NCI-H460 (cell line): ENCODE measurements at places on chromosomes 3 and 15.

DNA sequence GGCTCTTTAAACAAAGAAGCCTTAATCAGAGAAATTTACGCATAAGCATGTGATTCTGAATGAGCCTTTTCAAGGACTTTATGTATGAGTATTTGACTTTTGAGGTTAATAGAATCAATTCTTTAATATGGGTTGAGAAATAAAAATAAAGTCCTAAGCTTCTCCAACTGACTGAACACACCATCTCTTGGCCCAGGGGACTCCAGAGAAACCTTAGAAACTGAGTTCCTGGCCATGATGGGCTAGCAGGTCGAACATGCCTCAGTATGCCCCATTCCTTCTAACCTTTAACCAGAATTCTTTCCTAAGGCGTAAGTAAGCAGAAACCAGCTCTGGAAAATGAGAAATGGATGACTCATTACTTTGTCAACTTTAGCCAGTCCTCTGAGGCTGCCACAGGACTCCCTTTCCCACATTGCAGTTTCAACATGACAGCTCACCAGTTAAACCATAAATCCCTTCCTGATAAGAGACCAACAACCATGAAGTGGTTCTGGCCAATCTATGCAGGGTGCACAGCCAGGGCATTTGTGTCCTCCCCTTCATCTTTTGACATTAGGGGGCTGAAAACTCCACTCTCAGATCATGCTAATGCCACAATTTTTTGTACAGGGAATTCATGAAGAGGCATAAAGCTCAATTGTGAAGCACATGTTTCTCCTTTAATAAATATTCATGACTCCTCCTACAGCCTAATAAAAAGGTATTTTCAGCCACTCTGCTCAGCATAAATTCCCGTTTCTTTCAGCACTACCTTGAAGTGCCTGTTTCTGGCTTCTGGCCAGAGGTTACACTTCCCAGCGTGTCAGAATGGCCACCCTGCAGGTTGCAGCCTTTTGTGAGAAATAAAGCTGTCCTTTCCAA is 33.3 kb downstream of the TM4SF18 start:
- DNase-seq = peak; percentile 90

DNA sequence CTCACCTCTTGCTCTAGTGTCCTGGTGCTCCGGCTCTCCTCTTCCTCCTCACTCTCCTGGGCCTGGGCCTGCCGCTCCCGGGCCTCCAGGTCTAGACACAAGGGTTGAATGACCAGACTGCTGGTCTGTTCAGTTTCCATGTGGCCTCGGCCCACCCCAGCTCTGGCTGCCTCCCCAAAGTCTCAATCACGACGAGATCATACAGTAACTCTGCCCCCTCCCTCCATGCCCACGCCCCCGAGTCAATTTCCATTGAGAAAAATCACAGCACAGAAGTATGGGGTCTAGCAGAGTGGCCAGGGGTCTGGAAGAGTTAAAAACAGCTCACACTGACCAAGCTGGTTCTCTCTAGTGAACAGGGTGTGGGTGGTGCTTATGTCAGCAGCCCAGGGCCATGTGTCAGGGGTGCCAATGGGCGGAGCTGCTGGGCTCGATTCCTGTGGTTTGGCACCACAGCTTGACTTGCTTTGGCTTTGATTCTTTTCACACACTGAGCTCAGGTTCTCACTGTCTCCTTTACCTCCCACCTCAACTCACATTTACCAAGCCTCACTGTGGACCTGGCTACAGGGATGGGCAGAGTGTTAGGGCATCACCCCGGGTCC is 6.9 kb downstream of the C15orf62 start:
- no peak for DNase-seq

GRCh38 chr15:93428807-93429351 is 339.9 kb upstream of the RGMA start:
- no peak for DNase-seq

DNA sequence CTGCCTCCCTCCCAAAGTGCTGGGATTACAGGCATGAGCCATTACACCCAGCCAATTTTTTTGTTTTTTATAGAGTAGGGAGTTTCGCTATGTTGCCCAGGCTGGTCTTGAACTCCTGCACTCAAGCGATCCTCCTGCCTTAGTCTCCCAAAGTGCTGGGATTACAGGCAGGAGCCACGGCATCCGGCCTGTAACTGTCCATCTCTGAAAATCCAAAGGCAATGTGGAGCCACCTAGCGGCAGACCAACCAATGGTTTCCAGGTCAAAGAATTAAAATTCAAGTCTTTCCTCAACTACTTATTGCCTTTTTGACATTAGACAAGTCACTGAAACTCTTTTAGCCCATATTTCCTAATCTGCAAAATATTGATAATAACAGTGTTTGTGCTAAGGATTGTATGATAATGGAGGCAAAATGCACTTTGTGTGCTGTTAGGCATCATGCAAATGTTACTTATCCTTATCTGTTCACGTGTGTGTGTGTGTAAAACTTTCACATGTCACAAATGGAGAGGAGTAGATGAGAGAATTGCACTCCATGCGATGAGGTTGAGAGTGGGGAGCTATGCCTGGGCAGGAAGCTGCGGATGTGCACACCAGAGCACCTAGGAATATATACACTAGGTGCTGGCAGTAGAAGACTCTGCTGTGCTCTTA is 48.7 kb downstream of the COL8A1 start:
- peak; percentile 69 for DNase-seq

DNA sequence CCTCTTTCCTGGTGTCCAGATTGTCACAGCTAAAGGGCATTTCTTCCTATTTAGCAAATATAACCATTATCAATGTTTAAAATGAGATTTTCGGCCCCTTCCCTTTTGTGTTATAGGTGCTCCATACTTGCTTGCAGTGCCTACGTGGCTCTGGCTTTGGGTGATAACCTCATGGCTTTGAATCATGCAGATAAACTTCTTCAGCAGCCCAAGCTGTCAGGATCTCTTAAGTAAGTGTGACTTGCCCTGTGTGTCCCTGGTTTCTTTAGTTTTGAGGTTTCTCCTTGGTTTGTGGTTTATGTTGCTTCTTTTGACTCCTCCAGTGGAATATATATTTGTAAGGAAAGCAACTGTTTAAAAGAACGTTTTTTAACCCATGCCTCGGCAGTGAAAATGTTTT is 58.5 kb upstream of the TRIM71 start:
- no peak for DNase-seq

- no peak for DNase-seq
Measured at GRCh38 chr3:123138839-123139444, 62.8 kb upstream of the SEC22A start.

DNA sequence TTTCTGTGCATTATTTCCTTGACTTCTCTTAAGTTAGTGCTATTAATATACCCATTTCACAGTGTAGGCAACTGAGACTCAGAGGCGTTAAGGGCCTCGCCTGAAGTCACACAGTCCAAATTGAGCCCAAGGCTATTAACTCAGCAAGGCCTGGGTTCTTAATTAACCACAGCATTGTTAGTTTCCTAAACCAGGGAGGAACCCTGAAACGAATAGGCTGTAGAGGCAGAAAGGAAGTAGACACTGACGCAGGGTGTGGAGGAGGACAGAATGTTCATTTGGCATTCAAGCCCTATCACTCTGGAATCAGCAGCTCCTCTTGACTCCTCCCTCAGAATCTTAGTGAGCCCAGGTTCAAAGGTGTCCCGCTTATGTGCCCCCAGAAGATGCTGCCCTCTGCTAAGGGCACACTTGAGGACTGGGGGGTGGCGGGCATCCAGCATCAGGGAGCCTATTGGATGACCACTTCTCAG is 13.9 kb downstream of the ARHGEF3 start:
- DNase-seq = no peak

DNA sequence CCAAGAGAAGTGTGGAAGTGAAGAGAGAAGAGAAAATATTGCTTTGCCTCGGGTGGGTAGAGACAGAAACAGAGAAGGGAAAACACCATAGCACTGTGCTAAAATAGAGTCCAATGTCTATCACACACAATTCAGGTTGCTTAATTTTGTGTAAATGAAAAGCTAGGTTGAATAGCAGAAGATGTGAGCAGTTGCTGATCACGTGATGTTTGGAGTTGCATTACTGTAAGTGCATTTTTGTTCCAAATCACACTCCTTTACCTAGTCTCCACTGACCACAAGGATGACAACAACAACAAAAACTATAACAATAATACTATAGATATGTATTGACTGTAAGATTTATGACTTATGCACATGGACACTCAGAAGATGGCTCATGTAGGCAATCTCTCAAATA is 683.2 kb downstream of the AGBL1 start:
- no peak for DNase-seq

GRCh38 chr15:89068325-89068784 is 19.9 kb upstream of the ABHD2 start:
- no peak for DNase-seq

DNA sequence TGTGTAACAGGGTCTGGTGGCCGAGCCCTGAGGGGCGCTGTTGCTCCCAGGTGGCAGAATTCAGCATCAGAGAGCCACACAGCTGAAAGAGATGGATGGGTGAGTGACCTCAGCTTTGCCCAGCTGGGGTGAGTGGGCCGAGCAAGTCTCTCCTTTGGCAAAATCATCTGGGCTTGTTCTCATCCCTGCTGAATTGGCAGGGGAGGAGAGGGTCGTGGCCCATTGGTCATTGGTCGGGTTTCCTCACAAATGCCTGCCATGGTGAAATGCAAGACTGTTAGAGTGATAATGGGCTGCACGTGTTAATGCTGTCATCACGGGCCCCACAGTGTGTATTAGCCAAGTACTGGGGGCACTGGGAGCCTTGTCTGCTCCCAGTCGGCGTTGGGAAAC is 15.9 kb downstream of the ABHD2 start:
- DNase-seq = no peak

DNA sequence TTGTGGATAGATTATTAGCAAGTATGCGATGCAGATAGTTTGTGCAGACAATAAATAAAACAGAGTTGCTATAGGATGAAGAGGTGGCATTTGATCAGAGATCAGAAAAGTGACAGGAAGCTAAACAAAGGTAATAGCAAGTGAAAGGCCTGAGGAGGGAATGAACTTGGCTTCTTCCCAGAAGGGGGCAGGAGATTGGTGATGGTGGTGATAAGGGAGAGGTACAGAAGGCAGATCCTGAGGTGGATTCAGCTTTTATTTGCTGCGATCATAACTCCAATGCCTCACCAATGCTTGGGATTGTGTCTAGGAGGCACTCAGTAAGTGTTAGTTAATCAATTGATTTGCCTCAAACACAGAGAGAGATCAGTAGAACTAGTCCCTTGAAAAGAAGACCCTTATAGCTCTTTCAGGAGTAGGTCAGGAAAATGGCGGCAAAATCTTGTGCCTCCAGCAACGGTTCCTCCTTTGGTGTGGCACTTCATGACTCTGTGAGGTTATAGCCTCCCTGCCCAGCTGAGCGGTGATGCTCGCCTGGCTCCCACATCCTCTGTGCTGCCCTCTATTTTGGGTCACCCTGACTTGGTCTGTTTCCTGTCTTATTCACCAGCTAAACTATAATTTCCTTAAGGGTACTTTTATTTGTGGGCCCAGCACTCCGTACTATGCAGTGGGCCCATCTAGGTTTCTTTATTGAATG is 37.5 kb downstream of the TGFBR2 start:
- DNase-seq = no peak

DNA sequence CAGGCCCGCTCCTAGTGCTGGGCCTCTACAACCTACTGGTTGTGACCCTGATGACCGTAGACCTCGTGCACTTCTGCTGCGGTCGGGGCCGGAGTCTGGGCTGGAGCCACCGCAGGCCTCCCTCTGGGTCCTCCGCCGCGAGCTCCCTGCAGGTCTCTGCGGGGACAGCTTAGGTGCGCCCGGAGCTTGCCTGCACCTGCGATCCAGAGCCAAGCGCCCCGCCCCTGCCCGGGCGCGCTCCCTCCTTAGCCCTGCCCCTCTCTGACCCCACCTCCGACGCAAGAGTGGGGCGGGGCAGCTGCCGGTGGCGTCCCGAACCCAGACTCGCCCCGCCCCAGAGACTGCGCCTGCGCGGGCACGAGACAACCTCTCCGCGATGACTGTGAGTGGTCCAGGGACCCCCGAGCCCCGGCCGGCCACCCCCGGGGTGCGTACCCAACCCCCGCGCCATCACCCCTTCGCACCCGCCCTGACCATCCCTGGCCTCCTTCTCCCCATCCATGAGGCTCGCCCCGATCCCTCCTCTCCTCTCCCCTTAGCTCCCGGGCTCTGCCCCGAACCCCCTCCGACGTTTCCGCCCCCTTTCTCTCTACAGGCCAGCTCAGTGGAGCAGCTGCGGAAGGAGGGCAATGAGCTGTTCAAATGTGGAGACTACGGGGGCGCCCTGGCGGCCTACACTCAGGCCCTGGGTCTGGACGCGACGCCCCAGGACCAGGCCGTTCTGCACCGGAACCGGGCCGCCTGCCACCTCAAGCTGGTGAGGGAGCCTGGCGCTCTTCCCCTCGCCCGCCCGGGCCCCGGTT is at the start of gene UNC45A:
TSS of gene UNC45A (plus strand) at position 337 of the 803 bp plus-strand sequence. CDS start at position 377, 40 bp downstream.
- DNase-seq = peak; percentile 82

DNA sequence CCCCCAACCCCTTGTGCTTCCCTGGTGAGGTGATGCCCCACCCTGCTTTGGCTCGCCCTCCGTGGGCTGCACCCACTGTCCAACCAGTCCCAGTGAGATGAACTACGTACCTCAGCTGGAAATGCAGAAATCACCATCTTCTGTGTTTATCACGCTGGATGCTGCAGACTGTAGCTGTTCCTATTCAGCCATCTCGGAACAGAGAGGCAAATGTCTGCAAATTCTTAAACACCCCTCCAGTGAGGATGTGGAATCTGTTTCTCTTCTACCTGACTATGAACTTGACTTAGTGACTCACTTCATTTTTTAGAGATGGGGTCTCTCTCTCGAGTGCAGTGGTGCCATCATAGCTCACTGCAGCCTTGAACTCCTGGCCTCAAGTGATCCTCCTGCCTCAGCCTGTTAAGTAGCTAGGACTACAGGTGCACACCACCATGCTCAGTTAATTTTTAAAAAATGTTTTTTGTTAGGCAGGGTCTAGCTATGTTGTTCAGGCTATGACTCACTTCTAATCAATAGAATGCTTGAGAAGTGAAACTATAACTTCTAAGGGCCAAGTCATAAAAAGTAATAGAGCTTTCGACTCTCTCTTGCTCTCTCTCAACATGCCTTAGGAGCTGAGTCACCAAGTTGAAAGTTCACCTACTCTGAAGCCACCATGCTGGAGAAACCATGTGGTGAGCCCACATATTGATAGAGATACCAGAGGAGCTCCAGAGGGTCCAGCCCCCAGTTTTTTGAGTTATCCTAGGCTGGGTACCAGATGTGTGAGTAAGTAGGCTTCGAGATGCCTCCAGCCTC is 11.5 kb upstream of the PARP14 start:
- no peak for DNase-seq

- no peak for DNase-seq
Measured at GRCh38 chr3:178129109-178129508, 407.1 kb upstream of the KCNMB2 start.

- DNase-seq = no peak
Measured at GRCh38 chr15:57656434-57656833, 50.1 kb upstream of the POLR2M start.

- DNase-seq = no peak
Measured at GRCh38 chr15:71997691-71998090, 120.3 kb downstream of the MYO9A start.

- DNase-seq = no peak
Measured at GRCh38 chr15:32786906-32787305, 69.1 kb downstream of the GREM1 start.

- DNase-seq = no peak
Measured at GRCh38 chr3:104901396-104901795, 465.3 kb upstream of the ALCAM start.

GRCh38 chr3:148089171-148089570 is 608.5 kb upstream of the AGTR1 start:
- DNase-seq = no peak
